ENCODE measurements at places on chromosomes 12 and 14. TPM values are rescaled to one million over a fixed set of nuclear protein-coding genes. Genes with fewer than 3 reads are reported as not detected.

Gene MYO1H
- not detected for total RNA-seq

Gene GALNT8
- total RNA-seq: 0.71 TPM

Gene DCAF11
- total RNA-seq: 71.4 TPM

Gene LPAR5
- total RNA-seq: 1.8 TPM

Gene MBD6
- 103 TPM for total RNA-seq

Gene TMEM233
- 0.72 TPM for total RNA-seq

Gene KRT6C
- not detected for total RNA-seq

Gene TSHR
- total RNA-seq: not detected

Gene LHX5
- total RNA-seq: not detected

DNA sequence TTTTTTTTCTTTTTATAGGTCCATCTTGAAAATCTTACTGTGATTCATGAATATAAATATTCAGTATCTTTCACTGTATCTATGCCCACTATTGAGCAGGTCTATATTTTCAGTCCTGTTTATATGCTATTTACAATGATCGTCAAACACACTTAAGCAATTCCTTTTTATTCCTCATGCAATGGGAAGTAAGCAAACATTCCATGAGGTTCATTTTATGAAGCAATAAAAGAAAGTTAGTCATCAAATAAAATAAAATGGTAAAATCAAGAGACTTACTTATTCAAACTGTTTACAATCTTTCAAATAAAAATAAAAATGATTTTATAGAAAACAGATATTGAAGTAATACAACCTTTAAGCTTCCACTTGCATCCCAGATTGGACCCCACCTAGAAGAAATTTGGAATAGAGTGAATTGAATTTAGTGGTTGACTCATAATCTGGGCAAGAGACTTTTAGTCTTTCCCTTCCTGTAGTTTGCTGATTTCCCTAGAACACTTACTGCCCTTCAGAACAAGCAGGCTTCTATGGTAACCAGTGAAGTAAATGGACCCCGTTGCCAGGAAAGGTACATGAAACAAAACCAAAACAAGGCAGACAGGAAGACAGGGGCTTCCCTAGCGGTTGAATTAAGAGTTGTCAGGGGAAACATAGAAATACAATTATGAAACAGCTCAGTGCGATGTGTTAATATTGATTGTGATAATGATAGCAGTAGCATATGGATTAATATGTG, 241.0 kb upstream of the ATP2B1 start:
- no peaks in the 10 kb centered on the region for H3K36me3 ChIP-seq
- DNase-seq: no peak
- no peak overlapping the region for H3K4me3 ChIP-seq
- no peaks in the 10 kb centered on the region for H3K27me3 ChIP-seq

- no peak for DNase-seq
- no peak overlapping the region for H3K27ac ChIP-seq
- no peak overlapping the region for H3K4me3 ChIP-seq
- no peaks in the 10 kb centered on the region for H3K27me3 ChIP-seq
These were observed 77.8 kb downstream of the SLC24A4 start for GRCh38 chr14:92400579-92401444.

DNA sequence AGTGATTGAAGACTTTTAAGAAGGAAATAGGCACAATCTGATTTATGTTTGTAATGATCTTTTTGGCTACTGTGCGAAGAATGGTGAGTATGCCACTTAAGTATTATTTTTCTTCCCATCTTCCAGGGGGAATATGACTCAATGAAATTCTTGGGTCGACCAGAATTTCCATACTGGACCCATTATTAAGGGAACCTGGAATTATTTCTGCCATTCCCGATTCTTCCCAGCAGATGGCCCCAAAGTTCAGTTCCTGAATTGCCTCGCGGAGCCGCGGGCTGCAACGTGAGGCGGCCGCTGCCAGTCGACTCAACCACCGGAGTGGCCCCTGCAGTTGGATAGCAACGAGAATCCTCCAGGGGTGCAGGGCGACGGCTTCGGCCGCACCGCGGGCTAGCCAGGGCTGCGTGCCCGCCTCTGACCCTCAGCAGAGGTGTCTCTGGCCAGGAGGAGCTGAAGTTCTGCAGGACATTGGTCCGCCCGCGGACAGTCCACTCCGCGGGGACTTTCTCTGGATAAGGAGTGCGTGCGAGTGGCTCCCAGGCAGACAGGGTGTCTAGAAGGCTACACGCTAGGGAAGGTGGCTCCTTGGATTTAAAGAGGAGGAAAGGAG, 628 bp upstream of the TSHR start:
- H3K4me3 ChIP-seq: peak overlapping the region; percentile 38
- H3K27me3 ChIP-seq: no peaks in the 10 kb centered on the region
- no peaks in the 10 kb centered on the region for H3K4me1 ChIP-seq
- no peak overlapping the region for H3K27ac ChIP-seq
- peak; percentile 79 for DNase-seq

DNA sequence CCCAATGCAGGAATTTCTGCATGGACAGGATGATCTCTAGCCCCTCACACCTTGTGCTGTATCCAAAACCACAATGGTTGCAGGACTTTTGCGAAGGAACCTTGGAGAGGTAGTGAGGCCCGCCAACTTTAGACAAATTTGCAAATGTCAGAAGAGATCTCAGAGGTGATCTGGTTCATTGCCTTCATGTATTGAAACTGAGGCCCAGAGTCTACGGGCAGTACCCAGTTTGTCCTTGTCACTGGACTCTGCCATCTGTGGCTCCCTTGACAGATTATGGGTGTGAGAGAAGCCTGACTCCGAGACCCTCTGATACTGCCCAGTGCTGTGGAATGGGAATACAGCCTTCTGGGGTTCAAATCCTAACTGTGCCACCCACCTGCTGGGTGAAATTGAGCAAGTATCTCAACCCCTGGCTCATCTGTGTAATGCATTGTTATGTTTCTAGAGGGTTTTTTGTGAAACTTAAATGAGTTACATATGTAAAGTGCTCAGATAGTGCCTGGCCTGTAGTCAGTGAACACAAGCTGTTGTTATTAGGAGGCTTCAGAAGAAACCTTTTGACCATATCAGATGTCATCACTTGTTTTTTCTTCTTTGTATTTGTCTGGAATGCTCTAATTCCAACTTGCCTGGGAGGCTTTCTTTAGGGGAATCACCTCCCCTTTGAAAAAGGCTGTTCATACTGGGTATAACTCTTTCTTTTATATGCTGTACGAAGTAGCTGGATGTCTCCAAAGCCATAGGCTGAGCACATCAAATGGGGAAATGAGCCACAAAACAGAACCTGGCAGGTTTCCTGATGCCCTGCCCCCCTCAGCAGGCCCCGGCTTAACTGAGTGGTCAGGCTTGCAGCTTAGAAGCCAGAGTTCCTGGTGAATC, 71.4 kb upstream of the SRSF5 start:
- H3K36me3 ChIP-seq: no peaks in the 10 kb centered on the region
- no peaks in the 10 kb centered on the region for H3K27me3 ChIP-seq

DNA sequence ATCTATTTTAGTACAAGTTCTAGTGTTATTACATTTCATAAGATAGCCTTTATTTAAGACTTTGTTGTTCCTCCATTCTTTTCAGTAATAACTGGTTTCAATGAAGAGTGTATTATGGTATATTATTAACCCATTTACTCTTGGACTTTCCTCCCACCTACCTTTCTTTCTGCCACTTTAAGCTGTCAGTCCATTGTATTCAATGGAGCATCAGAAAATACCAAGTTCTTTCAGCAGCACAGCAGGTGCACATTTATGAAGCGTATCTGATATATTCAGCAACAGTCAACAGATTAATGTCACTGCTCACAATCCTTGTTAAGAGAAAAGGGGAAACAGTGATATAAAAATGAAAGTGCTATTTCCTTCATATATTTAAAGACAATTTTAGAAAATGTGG, 660.9 kb downstream of the C12orf50 start:
- no peak overlapping the region for H3K4me3 ChIP-seq
- no peak overlapping the region for H3K27ac ChIP-seq
- H3K27me3 ChIP-seq: no peaks in the 10 kb centered on the region

DNA sequence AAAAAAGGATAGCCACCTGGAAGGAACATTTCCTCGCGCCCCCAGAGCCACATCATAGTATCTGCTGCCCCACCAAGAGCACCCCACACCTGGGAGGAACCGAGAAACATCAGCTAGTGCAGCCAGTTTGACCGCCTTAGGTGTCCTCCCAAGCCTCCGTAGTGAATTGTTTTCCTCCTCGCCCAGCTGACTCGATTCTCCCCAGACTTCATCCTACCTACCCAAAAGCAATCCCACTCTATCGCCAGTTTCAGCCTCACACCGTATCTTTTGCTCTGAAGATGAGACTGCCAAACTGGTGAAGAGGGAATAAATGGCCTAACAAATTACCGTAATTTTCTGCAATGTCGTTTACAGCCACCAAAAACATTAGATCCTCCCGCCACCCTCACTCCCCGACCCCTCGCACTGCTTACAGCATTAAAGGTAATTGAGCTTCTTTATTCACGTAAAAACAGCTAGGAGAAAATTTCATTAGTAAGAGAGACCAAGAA, 1.2 kb upstream of the SLC11A2 start:
- no peaks in the 10 kb centered on the region for H3K27me3 ChIP-seq
- H3K4me1 ChIP-seq: peaks cover 6% of the 10 kb centered on the region
- no peaks in the 10 kb centered on the region for H3K36me3 ChIP-seq
- no peak overlapping the region for H3K27ac ChIP-seq

GRCh38 chr12:69994724-69995173, 169.7 kb downstream of the MYRFL start:
- H3K27me3 ChIP-seq: no peaks in the 10 kb centered on the region
- no peak overlapping the region for H3K4me3 ChIP-seq
- no peaks in the 10 kb centered on the region for H3K4me1 ChIP-seq
- H3K27ac ChIP-seq: no peak overlapping the region
- no peak for DNase-seq
